ENCODE measurements at places on chromosomes 2 and 18.

- H3K4me1 ChIP-seq = peaks cover 35% of the 10 kb centered on the region
- H3K36me3 ChIP-seq = no peaks in the 10 kb centered on the region
- peak; percentile 69 for DNase-seq
- H3K4me3 ChIP-seq = peak overlapping the region; percentile 6
- peak overlapping the region; percentile 36 for H3K27ac ChIP-seq
These were observed 203.2 kb downstream of the SH3RF3 start for GRCh38 chr2:109331896-109332848.

- no peak overlapping the region for H3K27ac ChIP-seq
- H3K4me1 ChIP-seq = no peaks in the 10 kb centered on the region
- H3K27me3 ChIP-seq = no peaks in the 10 kb centered on the region
- no peak for DNase-seq
These were observed 667.6 kb downstream of the CNTNAP5 start for GRCh38 chr2:124692707-124693106.

- H3K4me1 ChIP-seq = peaks cover 6% of the 10 kb centered on the region
- no peak overlapping the region for H3K27ac ChIP-seq
- H3K36me3 ChIP-seq = no peaks in the 10 kb centered on the region
- no peak overlapping the region for H3K4me3 ChIP-seq
These were observed 82.3 kb upstream of the SPRED2 start for GRCh38 chr2:65514555-65515195.

DNA sequence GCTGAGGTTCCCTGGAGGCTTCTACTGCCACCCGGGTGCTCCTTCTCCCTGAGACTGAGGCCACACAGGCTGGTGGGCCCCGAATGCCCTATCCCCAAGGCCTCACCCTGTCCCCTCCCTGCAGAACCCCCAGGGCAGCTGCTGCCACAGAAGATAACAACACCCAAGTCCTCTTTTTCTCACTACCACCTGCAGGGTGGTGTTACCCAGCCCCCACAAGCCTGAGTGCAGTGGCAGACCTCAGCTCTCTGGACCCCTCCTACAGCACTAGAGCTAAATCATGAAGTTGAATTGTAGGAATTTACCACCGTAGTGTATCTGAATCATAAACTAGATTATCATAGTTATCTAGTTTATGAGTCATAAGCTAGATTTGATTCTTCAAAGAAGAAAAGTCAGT, 7.3 kb upstream of the CENPA start:
- no peaks in the 10 kb centered on the region for H3K27me3 ChIP-seq
- no peak overlapping the region for H3K27ac ChIP-seq
- H3K4me1 ChIP-seq = peaks cover 6% of the 10 kb centered on the region
- no peak for DNase-seq
- peaks cover 43% of the 10 kb centered on the region for H3K36me3 ChIP-seq
- H3K4me3 ChIP-seq = no peak overlapping the region
